ENCODE measurements at places on chromosomes 7 and 10. TPM values are rescaled to one million over a fixed set of nuclear protein-coding genes. Genes with fewer than 3 reads are reported as not detected.

Gene CPXM2
- 9.2 TPM for total RNA-seq

- DNase-seq = no peak
Observed at GRCh38 chr7:105261689-105262088, 127.0 kb downstream of the SRPK2 start.

- no peak for DNase-seq
Observed at GRCh38 chr7:69105092-69105491, 493.2 kb upstream of the AUTS2 start.

Gene RET
- 0.07 TPM for total RNA-seq

DNA sequence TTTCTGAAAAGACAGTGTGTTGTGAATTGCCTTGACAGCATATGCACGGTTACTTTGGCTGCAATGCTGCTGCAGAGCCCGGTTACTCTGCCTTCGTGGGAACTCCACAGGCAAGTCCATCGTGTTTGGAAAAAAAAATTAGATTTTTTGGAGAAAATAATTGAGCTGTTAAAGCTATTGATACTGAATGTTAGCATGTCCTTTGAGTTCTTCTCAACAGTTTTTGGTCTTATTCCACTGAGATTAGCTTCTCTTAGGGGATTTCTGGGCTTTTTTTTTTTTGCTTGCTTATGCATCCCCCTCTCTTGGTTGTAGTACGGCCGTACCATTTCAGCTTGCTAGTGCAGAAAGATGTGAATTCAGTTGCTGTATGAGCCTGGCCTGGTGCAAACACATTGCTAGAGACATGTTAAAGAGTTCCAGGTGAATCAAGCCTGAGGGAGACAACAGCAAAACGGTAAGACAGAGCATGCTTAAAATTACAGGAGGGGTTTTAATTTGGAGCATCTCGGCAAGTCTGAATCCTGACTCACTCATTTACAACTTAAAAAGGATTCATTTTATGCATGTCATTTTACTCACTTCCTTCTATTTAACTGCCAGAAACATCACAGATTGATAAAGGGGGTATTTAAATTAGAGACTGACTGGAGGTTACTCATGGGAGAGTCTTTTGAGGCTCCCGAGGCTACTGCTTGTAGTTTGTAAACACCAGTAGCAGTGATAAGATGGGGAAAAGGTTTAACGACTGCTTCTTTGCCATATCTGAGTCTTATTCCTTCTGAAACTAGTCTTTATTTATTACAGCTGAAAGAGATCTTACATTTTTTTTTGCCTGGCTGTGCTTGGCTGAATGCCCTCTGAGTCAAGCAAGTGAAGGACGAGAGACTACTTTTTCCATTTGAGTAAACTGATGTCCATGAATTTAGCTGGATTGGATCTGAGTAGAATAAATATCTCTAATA is 113.7 kb downstream of the CDK14 start:
- DNase-seq = no peak

DNA sequence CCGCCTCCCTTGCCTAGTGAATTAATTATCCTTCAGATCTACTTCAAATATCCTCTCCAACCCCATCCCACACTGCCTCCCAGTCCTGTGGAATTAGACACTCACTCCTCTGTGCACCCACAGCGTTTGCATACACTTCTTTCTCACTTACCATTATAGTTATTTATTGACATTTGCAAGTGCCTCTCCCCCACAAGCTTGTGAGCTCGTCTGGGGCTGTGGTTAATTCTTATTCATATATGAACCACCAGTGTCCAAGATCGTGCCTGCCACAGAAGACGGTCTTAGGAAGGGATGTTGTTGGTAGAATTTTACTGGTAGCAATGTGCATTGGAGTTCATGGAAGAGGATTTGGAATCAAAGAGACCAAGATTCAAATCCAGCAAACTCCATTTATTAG is 68.1 kb upstream of the AOAH start:
- no peak for DNase-seq

DNA sequence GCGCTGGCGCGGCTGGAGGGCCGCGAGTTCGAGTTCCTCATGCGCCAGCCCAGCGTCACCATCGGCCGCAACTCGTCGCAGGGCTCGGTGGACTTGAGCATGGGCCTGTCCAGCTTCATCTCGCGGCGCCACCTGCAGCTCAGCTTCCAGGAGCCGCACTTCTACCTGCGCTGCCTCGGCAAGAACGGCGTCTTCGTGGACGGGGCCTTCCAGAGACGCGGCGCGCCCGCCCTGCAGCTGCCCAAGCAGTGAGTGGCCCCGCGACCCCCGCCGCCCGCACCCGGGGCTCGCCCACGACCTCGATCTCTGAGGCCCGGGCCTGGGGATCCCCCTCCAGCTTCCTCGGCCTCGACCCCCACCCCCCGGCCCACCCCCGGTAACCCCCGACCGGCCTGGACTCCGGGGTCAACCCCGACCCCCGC is 537 bp downstream of the FOXK1 start:
- no peak for DNase-seq

DNA sequence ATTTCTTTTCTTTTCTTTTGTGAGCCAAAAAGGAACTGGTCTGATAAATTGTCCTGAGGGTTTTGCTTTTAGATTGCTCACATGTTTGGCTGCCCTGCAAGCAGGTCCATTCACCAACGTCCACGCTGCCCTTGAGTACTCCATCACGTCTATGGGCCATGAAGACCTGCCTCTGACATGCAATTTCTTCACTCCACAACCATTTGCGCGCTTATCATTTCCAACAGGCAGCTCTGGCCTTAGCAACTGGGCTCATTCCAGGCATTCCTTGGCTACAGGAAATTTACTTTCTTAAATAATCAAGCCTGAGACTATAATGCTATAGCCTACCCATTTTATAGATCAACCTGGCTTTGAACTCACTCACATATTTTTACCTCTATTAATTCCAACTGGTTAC is 408.3 kb upstream of the C7orf33 start:
- DNase-seq = no peak

Measured in pulmonary artery endothelial cell (primary cell).